Activated naive CD4-positive, alpha-beta T cell treated with anti-CD3 and anti-CD28 coated beads, Interleukin-2, amount 50 U/mL, for 16 hours (primary cell): ENCODE measurements at places on chromosomes 7 and 10.

- DNase-seq: no peak
Measured at GRCh38 chr10:5952731-5953385, 24.5 kb downstream of the IL15RA start.

- no peak for DNase-seq
Measured at GRCh38 chr7:73960548-73960947, 67.4 kb upstream of the ELN start.

- DNase-seq: no peak
Measured at GRCh38 chr7:103394566-103394965, 47.1 kb downstream of the PSMC2 start.

- DNase-seq: no peak
Measured at GRCh38 chr10:107631876-107632275, 467.4 kb upstream of the SORCS1 start.

DNA sequence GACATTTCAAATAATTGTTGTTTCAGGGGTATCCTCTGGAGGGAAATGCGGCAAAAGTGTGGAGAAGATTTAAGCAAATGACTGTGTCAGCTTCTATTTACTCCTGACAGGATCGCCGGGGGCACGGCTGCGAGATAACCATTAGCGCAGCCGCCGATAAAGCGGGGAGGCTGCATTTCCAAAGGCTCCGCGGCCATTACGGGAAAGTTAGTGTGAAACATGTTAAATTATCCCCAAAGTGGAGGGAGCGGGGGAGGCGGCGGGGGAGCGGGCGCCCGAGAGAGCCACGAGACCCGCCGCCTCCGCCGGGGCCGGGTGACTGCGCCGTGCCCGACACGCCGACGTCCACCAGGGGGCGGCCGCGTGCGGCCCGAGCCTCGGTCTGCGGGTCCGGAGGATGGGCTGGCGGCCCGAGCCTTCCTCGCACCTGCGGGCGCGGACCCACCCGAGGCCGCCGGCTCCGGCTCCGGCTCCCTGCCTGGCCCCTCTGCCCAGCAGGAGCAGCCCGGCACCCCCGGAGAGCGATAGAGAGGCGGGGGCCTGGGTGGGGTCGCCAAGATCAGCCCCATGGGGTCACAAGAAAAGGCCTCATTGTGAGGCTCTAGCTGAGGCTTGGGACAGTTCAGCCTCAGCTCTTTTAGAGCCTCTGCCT lies 74.4 kb upstream of the PAX2 start:
- peak; percentile 69 for DNase-seq

- no peak for DNase-seq
Measured at GRCh38 chr10:129079705-129080104, 387.3 kb upstream of the MGMT start.

DNA sequence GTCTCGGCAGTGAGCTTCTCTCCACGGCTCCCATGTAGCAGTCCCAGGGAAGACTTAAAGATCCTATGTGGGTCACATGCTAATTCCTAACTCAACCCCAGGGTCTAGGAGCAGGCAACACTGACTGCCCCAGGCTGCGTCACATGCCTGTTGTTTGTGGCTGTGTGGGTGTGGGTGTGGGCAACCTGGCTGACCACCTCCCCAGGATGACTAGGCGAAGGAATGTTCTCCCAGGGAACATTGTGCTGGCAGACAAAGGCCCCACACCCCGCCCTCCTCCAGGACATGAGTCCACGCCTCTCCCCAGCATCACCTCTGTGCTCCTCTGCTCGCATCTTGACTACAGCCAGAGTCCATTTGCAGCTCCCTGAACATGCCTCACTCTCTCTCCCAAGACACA lies 30.3 kb downstream of the SLC29A3 start:
- DNase-seq: no peak

DNA sequence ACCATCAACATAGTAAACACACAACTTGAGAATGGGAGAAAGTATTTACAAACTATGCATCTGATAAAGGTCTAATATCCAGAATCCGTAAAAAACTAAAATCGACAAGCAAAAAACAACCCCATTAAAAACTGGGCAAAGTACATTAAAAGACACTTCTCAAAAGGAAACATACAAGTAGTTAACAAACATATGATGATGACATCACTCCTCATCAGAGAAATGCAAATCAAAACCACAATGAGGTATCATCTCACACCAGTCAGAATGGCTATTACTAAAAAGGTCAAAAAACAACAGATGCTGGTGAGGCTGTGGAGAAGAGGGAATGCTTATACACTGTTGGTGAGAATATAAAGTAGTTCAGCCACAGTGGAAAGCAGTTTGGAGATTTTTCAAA lies 125.1 kb downstream of the TFPI2 start:
- DNase-seq: no peak

GRCh38 chr7:155327590-155328320 lies 30.1 kb downstream of the INSIG1 start:
- DNase-seq: no peak

DNA sequence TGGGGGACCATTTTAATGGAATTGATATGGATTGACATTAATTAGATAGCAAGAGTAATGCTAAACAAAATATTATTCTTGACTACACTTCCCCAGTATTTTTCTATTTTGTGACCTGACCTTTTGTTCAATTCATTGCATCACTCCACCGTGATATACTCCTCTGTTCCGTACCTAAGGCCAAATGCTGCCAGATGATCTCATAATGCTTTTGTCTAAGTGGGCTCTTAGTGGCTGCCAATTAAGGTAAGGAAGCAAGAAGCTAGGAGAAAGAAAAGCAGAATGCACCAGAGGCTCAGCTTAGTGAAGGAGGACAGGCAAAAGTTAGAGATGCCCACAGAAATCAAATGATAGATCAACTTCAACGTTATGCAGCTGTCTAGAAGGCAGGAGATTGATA lies 36.4 kb downstream of the FEZF1 start:
- no peak for DNase-seq

- no peak for DNase-seq
Measured at GRCh38 chr10:76902949-76903348, 734.7 kb downstream of the KCNMA1 start.

- DNase-seq: no peak
Measured at GRCh38 chr10:35778306-35778705, 136.2 kb upstream of the FZD8 start.

DNA sequence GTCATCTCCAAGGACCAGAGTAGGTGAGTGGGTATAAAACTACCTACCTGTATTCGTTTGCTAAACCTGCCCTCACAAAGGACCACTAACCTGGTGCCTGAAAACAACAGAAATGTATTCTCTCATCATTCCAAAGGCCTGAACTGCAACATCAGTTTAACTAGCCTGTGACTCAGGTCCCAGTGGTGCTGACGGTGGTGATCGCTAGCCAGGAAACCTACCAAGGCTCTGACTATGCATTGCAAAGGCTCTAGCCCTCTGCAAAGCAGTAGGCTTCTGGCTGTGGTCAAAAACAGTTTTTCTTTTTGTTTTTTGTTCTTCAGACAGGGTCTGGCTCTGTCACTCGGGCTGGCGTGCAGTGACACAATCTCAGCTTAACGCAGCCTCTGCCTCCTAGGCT lies 107.5 kb downstream of the NPTX2 start:
- no peak for DNase-seq

DNA sequence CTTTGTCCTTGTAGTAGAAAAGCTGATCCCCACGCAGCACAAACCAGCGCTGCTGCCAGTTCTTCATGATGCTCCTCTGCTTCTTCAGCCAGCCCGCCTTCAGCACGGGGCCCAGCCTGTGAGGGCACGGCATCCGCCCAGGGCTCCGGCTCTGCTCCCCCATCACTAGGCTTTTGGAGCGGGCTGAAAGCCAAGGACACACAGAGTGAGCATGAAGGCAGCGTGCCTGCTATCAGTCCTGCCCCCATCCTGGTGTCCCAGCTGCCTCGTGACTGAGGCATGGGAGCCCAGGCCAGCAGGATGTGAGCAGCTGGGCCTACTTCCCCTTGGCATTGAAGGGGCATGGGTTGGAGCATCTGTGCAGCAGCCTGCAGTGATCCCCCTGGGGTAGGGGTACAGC lies 21.9 kb downstream of the ARHGAP22 start:
- DNase-seq: no peak

GRCh38 chr7:35860664-35861063 lies 59.8 kb downstream of the SEPTIN7 start:
- DNase-seq: no peak

GRCh38 chr7:70113078-70113477 lies 514.8 kb downstream of the AUTS2 start:
- no peak for DNase-seq

DNA sequence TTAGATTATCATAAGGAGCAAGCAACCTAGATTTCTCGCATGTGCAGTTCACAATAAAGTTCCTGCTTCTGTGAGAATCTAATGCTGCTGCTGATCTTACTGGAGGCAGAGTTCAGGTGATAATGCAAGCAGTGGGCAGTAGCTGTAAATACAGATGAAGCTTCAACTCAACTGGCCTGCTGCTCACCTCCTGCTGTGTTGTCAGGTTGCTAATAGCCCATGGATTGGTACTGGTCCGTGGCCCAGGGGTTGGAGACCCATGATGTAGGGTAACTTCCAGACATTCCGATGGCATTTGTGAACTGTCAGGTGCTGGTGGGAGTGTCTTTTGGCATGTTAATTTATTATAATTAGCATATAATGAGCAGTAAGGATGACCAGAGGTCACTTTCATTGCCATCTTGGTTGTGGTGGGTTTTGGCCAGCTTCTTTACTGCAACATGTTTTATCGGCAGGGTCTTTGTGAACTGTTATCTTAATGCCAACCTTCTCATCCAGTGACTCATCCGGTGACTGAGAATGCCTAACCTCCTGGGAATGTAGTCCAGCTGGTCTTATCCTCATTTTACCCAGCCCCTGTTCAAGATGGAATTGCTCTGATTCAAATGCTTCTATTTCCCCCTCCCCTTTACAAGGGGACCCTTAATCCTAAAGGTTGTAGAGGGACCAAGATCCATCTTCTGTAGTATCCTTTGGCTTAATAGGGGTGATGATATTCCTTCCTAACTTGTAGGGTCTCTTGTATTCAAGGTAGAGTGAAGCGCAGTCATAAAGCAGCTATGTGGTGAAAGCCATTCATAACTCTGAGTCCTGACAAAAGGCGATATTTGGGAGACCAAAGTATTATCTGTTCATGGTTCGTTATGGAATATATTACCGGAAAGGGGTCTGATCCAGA lies 165.8 kb downstream of the CCSER2 start:
- no peak for DNase-seq
